ENCODE measurements at places on chromosomes 13 and 19.
A peak's percentile ranks its signal among the peaks of the same experiment; 100 is the strongest.

DNA sequence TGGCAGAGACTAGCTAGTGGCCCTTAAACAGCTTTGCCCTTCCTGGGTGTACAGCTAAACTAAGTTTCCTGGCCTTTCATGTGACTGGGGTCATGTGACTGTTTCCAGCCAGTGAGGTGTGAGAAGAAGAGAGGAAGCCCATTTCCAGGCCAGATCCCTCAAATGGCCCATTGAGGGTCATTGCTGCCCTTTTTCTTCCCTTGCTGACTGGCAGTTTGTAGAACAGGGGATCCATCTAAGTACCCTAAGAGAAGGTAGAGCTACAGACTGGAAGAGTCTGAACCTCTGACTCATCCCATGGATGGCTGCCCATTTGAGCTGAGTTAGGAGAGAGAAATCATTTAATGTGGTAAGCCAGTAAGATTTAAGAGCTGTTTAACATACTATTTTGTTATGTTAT lies 2.8 kb downstream of the SWSAP1 start:
- peak overlapping the region; percentile 42 for H3K27ac ChIP-seq
- no peaks in the 10 kb centered on the region for H3K36me3 ChIP-seq
- no peak overlapping the region for H3K4me3 ChIP-seq
- no peaks in the 10 kb centered on the region for H3K27me3 ChIP-seq

- no peak for DNase-seq
- no peaks in the 10 kb centered on the region for H3K27me3 ChIP-seq
- peaks cover 43% of the 10 kb centered on the region for H3K4me1 ChIP-seq
- no peak overlapping the region for H3K27ac ChIP-seq
- H3K4me3 ChIP-seq, result no peak overlapping the region
- no peaks in the 10 kb centered on the region for H3K36me3 ChIP-seq
These were observed 109.7 kb downstream of the LRCH1 start for GRCh38 chr13:46662690-46663089.

- no peak overlapping the region for H3K4me3 ChIP-seq
- H3K27ac ChIP-seq, result no peak overlapping the region
- no peaks in the 10 kb centered on the region for H3K27me3 ChIP-seq
- H3K36me3 ChIP-seq, result no peaks in the 10 kb centered on the region
- H3K4me1 ChIP-seq, result no peaks in the 10 kb centered on the region
- no peak for DNase-seq
These were observed 21.6 kb downstream of the VSTM1 start for GRCh38 chr19:54041969-54042606.

- no peaks in the 10 kb centered on the region for H3K36me3 ChIP-seq
- no peak overlapping the region for H3K4me3 ChIP-seq
- H3K27ac ChIP-seq, result no peak overlapping the region
- H3K4me1 ChIP-seq, result peaks cover 33% of the 10 kb centered on the region
These were observed 7.3 kb downstream of the SIX5 start for GRCh38 chr19:45761714-45762113.

DNA sequence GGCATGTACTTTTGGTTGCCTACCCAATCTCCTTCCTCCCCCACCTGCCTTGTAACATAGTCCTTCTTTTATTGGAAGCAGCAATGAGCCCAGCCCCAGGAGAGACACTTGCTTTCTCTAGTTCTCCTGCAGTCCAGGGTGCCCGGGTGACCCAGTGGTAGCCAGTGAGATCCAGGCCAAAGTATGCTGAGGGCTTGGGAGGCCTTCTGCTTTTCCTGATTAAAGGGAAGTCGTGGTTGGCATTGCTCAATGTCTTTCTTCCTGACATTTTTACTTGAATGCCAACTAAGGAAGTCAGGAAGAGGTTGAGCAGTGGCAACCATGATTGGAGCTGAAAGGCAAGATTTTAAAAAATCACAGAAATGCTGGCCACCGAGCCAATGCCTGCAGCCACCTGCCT lies 25.7 kb downstream of the CNMD start:
- no peak overlapping the region for H3K4me3 ChIP-seq
- no peak overlapping the region for H3K27ac ChIP-seq

GRCh38 chr19:18091217-18091608 lies 4.5 kb upstream of the IL12RB1 start:
- H3K27ac ChIP-seq, result peak overlapping the region; percentile 53
- no peaks in the 10 kb centered on the region for H3K27me3 ChIP-seq
- H3K4me1 ChIP-seq, result no peaks in the 10 kb centered on the region
- H3K36me3 ChIP-seq, result no peaks in the 10 kb centered on the region
- DNase-seq, result no peak

DNA sequence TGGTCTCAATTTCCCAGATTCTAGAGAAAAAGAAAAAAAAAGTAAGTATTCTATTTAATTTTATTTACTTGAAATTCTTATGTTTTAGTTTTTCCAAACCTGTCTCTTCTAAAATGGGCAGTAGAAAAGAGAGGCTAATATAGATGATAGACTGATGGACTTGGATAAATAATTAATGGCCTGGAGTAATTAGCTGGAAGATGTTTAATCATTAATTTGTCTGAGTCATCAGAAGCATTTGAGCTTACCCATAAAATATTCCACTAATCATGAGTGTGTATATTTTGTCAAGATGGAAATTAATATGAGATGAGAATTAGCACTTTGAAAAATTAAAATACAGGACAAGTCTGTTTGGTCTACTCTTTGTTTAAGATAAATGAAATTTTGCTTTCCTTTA lies 212.1 kb upstream of the MIR17HG start:
- H3K4me1 ChIP-seq, result no peaks in the 10 kb centered on the region
- no peak for DNase-seq
- H3K4me3 ChIP-seq, result no peak overlapping the region
- H3K36me3 ChIP-seq, result no peaks in the 10 kb centered on the region
- no peaks in the 10 kb centered on the region for H3K27me3 ChIP-seq
- H3K27ac ChIP-seq, result no peak overlapping the region

DNA sequence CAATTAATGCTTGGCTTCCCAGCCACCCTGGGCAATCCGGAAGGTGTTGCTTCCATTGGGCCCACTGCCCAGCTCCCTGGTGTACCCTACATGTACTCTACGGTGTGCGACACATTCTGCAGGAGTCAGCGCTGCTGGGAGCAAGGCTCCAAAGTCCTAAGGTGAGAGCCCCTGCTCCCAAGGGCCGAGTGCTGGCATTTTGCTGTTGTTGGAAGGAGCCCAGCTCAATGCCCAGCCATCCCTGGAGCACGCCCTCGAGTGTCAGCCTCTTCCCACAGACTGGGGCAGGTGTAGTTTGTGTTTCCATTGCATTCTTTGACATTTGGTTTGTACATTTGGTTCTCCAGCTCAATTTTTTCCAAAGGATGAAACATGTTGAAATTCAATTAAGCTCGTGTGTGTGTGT lies 64.6 kb downstream of the GGACT start:
- H3K4me3 ChIP-seq, result no peak overlapping the region
- no peak overlapping the region for H3K27ac ChIP-seq
- H3K4me1 ChIP-seq, result no peaks in the 10 kb centered on the region
- no peaks in the 10 kb centered on the region for H3K36me3 ChIP-seq
- H3K27me3 ChIP-seq, result no peaks in the 10 kb centered on the region

GRCh38 chr19:41335467-41335866 lies 18.3 kb downstream of the TGFB1 start:
- H3K4me1 ChIP-seq, result no peaks in the 10 kb centered on the region
- H3K36me3 ChIP-seq, result no peaks in the 10 kb centered on the region
- no peak overlapping the region for H3K4me3 ChIP-seq
- DNase-seq, result no peak
- H3K27ac ChIP-seq, result no peak overlapping the region

DNA sequence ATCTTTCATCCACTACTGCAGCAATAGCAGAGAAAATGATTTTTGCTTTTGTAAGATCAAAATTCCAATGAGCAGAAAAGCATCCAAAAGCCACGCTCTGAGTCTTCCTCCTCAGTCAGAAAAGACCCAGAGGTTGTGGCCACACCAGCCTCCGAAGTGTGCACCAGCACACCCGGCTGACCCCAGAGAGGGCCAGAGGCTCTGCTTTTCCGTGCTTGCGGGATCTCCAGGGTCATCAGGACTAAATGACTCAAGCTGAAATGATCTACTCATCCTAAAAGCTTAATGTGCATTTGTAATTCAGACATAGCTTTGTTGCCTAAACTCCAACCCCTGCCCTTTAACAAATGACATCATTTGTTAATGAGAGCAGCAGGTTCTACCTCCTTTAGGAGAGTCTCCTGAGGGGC lies 16.5 kb downstream of the RXFP2 start:
- no peak overlapping the region for H3K4me3 ChIP-seq
- H3K27ac ChIP-seq, result no peak overlapping the region
- DNase-seq, result no peak
- H3K27me3 ChIP-seq, result no peaks in the 10 kb centered on the region
- no peaks in the 10 kb centered on the region for H3K36me3 ChIP-seq

DNA sequence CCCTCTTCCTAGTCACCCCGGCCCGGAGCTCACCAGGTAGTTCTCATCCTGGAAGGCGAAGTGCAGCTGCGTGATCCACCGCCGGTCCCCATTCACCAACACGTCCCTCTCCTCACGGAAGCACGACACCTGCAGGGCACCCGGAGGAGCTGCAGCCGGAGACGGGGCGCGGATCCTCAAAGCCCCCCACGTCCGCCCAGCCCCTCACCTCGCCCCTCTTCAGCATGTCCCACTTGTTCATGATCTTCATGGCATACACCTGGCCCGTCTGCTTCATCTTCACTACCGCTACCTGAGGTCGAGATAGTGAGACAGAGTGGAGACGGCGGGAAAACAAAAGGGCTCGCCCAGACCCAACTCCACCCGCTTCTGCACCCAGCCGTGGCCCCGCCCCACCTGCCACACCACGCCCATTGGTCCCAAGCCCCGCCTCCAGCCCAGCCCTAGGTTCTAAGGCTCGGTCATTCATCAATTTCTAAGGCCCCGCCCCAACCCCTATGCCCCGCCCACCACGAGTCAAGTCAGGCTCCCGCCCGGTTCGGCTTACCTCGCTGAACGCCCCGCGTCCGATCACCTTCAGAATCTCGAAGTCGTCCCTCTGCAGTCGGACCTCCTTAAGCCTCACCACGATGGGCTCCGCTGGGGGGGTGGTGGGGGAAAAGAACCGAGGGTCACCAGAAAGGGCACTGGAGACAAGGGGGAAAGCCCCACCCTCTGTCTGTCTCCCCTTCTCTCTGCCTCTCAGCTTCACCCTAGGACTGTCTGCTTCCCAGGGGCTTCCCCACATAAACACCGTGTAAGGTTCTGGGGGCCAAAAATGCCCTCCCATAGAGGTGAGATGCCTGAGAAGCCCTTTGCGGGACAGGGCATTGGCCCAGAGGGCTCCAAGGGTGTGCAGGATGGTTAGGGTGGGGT lies 2.8 kb downstream of the DMPK start:
- H3K27me3 ChIP-seq, result no peaks in the 10 kb centered on the region
- no peak for DNase-seq
- peaks cover 63% of the 10 kb centered on the region for H3K4me1 ChIP-seq
- H3K4me3 ChIP-seq, result peak overlapping the region; percentile 67
- peaks cover 23% of the 10 kb centered on the region for H3K36me3 ChIP-seq
- H3K27ac ChIP-seq, result peak overlapping the region; percentile 90

- no peak overlapping the region for H3K27ac ChIP-seq
- H3K4me3 ChIP-seq, result no peak overlapping the region
- no peaks in the 10 kb centered on the region for H3K27me3 ChIP-seq
- no peaks in the 10 kb centered on the region for H3K4me1 ChIP-seq
These were observed 91.9 kb downstream of the SLAIN1 start for GRCh38 chr13:77789376-77789775.

DNA sequence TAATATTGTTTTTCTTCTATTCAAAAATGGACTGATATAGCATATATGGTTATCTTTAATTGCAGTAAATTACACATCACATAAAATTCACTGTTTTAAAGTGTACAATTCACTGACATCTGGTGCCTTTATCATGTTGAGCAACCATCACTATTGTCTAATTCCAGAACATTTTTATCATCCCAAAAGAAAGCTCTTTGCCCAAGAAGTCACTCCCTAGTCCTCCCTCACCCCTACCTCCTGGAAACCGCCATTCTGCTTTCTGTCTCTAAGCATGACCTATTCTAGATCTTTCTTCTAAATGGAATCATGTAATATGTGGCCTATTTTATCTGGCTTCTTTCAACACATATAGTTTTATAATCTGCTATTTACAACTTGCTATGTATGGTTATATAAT lies 525.6 kb downstream of the DCT start:
- no peaks in the 10 kb centered on the region for H3K27me3 ChIP-seq
- no peaks in the 10 kb centered on the region for H3K36me3 ChIP-seq
- H3K4me3 ChIP-seq, result no peak overlapping the region
- no peaks in the 10 kb centered on the region for H3K4me1 ChIP-seq
- H3K27ac ChIP-seq, result no peak overlapping the region

GRCh38 chr19:31085125-31085524 lies 264.1 kb downstream of the TSHZ3 start:
- no peaks in the 10 kb centered on the region for H3K4me1 ChIP-seq
- no peaks in the 10 kb centered on the region for H3K27me3 ChIP-seq
- DNase-seq, result no peak
- no peak overlapping the region for H3K27ac ChIP-seq
- H3K4me3 ChIP-seq, result no peak overlapping the region

GRCh38 chr13:55219538-55219937 lies 1921.2 kb upstream of the PRR20A start:
- no peak for DNase-seq
- no peaks in the 10 kb centered on the region for H3K27me3 ChIP-seq
- H3K27ac ChIP-seq, result no peak overlapping the region
- H3K4me3 ChIP-seq, result no peak overlapping the region
- H3K4me1 ChIP-seq, result no peaks in the 10 kb centered on the region
- H3K36me3 ChIP-seq, result no peaks in the 10 kb centered on the region

DNA sequence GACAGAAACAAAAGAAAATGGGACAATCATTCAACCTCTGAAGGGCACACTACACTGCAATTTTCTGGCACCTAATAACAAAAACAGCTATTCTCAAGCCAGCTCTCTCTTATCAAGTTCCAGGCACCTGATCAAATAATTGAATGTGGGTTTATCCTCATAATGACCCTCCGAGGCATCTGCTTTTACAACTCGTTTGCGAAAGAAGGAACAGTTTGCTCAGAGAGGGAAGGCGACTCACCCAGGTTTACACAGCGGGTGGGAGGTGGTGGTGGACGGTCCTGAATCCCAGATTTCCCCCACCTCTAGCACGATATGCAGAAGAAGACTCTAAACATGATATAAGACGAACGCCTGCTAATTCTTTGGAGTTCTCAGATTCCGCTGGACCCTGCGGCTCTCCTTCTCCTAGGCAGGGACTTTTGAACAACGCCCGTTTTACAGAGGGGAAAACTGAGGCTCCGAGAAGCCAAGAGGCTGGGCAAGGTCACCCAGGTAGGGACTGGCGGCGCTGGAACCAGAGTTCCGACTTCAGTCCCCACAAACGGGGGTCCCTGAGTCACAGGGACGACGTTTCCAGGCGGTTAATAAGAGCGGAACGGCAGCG lies 641 bp downstream of the SGTA start:
- H3K27me3 ChIP-seq, result no peaks in the 10 kb centered on the region
- H3K36me3 ChIP-seq, result no peaks in the 10 kb centered on the region
- peak overlapping the region; percentile 87 for H3K4me3 ChIP-seq
